Tracheal epithelial cell (primary cell): ENCODE measurements at places on chromosomes 16 and 17. TPM values are rescaled to one million over a fixed set of nuclear protein-coding genes. Genes with fewer than 3 reads are reported as not detected.

IGF2BP1 gene
- total RNA-seq, result under 0.01 and 0.24 TPM in 2 replicates

CDK12 gene
- 17.4 and 20.7 TPM in 2 replicates for total RNA-seq

NPEPPS gene
- 93.6 and 112 TPM in 2 replicates for total RNA-seq

METTL22 gene
- total RNA-seq, result 29.9 and 67.6 TPM in 2 replicates

TBC1D28 gene
- not detected in 2 replicates for total RNA-seq

SMIM5 gene
- 0.96 and 2.1 TPM in 2 replicates for total RNA-seq

ZNF385C gene
- under 0.01 TPM in 1 of 2 replicates, not detected in the other for total RNA-seq

CDK3 gene
- total RNA-seq, result 0.21 and 1.2 TPM in 2 replicates

C16orf86 gene
- total RNA-seq, result 0.85 and 1.7 TPM in 2 replicates

CFAP97D1 gene
- not detected in 2 replicates for total RNA-seq

ABCC11 gene
- 0.43 TPM in 1 of 2 replicates, not detected in the other for total RNA-seq

RMI2 gene
- 1.7 and 5.3 TPM in 2 replicates for total RNA-seq

MMP15 gene
- 23.7 and 27.2 TPM in 2 replicates for total RNA-seq

DNAI2 gene
- not detected in 2 replicates for total RNA-seq

WFIKKN2 gene
- not detected in 2 replicates for total RNA-seq

ENPP7 gene
- not detected in 2 replicates for total RNA-seq

PAQR4 gene
- 7.2 and 17.4 TPM in 2 replicates for total RNA-seq

SLC12A3 gene
- total RNA-seq, result 0.96 TPM in 1 of 2 replicates, not detected in the other

SLC25A39 gene
- total RNA-seq, result 111 and 155 TPM in 2 replicates

WFDC1 gene
- not detected in 2 replicates for total RNA-seq

MAF gene
- 11.7 and 39.0 TPM in 2 replicates for total RNA-seq

KRTAP2-2 gene
- total RNA-seq, result not detected in 2 replicates
